ENCODE measurements at places on chromosomes 5 and 9. TPM values are rescaled to one million over a fixed set of nuclear protein-coding genes. Genes with fewer than 3 reads are reported as not detected.

DNA sequence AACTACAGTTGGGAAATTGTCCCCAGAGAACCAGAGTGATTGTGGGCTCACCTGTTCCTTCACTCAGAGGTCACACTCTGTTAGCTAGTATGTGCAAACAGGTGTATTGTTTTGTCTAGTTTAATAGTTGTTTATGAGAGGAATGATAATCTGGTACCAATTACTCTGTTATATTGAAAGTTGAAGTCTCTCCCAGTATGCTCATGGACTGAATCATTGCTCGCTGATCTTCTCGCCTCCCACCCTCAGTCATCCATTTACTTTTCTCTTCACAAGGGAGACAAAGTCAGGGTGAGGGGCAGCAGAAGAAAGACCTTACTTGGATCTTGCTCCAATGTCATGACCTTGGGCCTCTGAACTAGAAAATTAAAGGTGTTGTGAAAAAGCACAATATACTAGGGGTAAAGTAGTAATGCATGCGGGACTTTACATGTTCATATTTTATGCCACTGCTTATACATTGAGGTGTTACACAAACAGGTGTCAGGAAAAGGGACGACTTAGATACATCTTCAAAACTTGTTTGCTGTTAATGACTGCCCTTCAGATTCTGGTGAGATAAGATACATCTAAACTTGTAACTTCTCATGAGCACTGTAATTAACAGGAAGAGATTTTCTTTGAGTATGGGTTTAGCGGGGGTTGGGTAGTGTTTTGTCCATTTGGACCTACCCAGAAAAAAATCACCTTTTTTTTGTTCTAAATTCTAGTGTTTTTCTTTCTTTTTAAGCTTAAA is 36.9 kb downstream of the LNPEP start:
- DNase-seq = no peak

GRCh38 chr5:14155739-14156138 is 12.6 kb downstream of the TRIO start:
- no peak for DNase-seq

DNA sequence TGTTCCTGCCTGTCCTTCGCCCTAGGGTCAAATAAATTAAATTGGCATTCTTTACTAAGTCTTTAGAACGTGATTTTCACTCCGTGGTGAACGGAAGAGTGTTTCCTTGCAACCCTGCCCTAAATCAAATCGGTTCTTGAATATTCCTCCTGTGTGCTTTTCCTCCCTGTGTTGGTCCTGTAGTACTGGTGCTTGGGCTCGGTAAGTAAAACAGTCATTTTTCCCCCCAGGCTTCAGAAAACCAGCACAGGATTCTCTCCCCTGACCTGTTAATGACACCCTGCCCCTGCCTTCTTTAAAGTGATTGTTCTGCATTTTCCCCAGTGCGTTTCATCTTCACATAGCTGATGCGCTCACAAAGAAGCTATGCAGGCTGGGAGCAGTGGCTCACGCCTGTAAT is 96.0 kb downstream of the AK8 start:
- DNase-seq = no peak

GABRA6 gene
- polyA plus RNA-seq = 0.48 TPM

- DNase-seq = no peak
These were observed 58.9 kb downstream of the NDFIP1 start for GRCh38 chr5:142167458-142167857.

GRCh38 chr5:141508798-141509611 is 20.1 kb downstream of the PCDHGC5 start:
- peak; percentile 73 for DNase-seq
